B cell (primary cell): ENCODE measurements at places on chromosomes 6 and 20. TPM values are rescaled to one million over a fixed set of nuclear protein-coding genes. Genes with fewer than 3 reads are reported as not detected.

DNA sequence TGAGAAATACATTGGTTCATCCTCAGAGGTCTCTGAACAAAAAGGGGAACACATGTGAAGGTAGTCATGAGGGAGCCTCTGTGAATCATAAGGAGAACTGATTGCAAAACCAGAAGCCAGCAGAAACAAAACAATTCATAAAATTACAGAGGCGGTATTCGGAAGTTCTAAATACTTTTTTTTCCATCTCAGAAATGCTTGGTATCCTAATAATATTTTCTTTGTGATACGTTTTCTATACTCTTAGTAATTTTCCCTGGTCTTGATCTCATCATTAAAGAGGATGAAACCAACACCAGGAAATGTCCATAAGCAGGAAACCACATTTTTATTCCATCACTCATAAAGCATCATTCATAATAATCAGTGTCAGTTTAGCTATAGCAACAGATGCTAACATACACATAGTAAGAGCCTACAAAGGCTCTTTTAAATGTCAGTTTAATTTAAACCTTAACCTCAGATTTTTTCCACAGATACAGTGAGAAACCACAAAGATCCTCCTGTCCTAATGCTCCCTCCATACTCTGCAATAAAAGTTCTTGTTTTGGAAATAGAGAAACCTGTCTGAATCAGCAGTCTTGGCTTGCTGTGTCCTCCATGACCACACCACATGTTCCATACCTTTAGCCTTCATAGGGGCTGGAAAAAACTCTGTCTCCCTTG lies 29.2 kb downstream of the SGK1 start:
- peak; percentile 50 for DNase-seq

DNA sequence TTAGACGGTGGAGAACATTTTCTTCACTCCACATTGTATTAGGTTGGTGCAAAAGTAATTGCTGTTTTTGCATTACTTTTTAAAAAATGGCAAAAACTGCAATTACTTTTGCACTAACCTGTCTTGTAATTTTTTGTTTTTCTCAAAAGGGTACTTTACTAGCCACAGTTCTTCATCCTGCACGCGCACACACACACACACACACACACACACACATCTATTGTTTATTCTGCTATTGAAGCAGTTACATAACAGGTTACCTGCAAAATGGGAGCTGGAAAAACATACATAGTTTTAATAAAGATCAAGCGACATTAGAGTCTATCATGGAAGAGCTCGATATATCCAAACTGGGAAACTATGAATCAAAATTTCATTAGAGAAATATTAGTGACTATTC lies 235.2 kb downstream of the SIM1 start:
- no peak for DNase-seq

GRCh38 chr6:46509063-46509462 lies 17.8 kb upstream of the RCAN2 start:
- no peak for DNase-seq

DNA sequence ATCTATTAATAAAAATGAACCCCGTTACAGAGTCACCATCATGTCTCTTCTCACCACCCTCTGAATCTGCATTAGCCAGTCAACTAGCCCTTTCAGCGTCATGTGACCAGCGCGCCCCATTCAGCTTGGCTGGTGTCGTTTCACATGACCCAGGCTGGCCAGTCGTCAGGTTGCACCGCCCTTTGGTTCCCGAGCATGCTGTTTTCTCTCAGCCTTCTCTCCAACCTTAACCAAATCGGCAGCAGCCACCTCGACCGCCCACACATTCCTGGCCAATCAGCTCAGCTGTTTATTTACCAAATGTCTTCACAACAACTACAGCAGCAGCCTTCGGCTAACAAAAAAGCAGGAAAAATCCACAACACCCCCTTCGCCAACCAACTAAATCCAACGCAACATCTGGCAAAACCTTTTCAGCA lies 5.6 kb downstream of the SRSF3 start:
- DNase-seq: no peak

DNA sequence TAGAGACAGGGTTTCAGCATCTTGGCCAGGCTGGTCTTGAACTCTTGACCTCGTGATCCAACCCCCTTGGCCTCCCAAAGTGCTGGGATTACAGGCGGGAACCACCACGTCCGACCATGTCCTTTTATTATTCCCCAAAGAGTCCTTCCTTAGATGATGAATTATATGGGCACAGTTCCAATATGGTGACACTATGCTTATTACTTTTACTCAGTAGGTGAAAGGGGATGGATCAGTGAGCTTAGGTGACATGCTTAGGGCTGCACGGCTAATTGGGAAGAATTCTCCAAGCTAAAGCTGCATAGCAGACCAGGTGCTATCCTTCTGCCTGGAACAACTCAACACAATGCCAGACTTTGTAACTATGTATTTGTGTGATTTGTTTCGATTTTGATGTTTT lies 38.2 kb upstream of the TFAP2C start:
- DNase-seq: no peak

- no peak for DNase-seq
Measured at GRCh38 chr6:132166526-132167051, 215.4 kb upstream of the CCN2 start.

DNA sequence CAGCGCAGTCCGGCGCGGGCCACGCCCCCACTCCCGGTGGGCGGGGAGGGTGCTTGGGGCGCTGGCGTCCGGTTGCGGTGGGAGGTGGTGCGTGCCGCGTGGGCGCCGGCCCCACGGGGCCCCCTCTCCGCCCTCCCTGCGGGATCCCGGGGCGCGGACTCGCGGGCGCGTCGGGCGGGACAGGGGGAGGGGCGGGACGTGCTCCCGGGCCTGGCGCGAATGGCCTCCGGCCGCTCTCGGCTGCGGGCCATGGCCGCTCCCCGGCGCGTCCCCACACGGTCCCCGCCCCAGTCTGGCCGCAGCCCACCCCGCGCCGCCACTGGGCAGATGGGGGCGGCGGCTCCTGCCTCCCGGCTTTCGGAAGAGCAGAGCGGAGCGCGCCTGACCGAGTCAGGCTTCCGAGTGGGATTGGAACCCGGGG lies 771 bp upstream of the PPP1R3G start:
- no peak for DNase-seq

DNA sequence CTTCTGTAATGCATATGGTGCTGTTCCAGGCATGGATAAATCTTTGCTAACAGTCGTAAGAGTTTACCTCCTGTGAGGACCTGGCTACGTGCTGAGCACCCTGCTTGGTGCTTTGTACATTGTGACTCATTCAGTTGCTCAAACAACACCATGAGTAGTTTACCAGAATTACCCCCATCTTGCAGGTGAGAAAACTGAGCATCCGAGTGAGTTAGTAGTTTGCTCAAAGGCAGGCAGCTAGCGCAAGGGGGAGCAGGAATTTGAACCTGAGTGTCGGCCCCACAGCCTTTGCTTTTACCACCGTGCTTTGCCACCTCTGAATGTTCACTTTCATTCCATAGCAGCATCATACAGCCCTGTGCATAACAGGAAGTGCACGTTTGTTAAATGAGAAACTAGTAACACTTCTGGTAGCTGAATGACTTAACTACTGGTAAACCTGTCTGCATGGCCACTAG lies 121.9 kb downstream of the MTHFD1L start:
- DNase-seq: no peak

DNA sequence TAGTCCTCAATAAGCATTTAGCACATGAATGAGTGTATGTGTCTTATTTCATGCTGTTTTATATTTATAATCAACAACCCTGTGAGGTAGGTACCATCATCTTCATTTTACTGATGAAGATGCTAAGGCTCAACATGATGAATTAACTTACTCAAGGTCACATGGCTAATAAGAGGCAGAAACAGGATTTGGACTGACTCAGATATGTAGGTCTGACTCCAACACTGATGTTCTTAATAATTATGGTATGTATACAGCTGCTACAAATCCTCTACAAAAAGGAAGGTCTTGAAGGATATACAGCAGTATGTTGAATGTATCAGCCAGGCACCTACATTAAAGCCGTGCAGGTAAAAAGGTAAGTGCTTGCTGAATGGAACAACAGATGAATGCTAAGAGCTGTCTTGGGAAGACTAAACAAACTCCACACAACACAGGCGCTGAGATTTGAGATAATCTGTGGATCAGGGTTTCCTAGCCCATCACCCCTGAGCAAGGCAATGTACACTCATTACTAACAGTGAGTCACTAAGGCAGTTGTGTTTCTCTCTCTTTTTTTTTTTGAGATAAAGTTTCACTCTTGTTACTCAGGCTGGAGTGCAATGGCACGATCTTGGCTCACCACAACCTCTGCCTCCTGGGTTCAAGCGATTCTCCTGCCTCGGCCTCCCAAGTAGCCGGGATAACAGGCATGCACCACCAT lies 31.9 kb downstream of the TTI1 start:
- DNase-seq: no peak

DNA sequence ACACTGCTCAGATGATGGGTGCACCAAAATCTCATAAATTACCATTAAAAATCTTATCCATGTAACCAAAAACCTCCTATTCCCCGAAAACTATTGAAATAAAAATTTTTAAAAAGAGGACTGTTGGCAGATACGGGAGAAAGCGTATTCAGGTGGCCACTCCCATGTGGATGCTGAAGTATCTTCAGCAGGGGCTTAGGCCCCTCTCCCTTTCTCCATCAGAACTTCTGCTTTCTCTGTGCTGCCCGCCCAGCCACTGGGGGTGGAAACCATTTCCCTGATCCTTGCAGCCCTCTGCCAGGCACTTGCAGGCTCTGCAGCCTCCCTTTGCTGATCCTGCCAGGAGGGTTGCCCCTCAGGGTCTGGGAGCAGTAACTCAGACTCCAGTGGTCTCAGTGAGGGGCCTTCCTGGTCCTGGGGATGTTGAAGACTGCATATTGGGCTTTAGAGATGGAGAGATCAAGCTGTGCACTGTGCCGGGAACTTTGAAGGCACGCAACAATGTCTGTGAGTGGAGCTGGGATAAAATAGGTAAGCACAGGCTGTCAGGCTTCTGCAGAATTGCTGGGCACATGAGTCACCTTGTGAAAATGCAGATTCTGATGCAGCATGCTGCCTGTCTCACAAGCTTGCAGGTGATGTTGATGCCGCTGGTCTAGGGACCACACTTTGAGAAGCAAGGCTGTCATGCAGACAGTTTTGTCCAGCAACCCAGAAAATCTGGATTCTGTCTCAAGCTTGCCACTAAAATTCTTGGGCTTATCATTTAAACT lies 59.6 kb downstream of the SLC24A3 start:
- DNase-seq: no peak

GRCh38 chr6:129429956-129430355 lies 280.0 kb downstream of the ARHGAP18 start:
- no peak for DNase-seq

- DNase-seq: no peak
Measured at GRCh38 chr6:63565727-63566596, 6.3 kb upstream of the LOC128125822 start.

Gene GDAP1L1
- not detected in 2 replicates for total RNA-seq

Gene MUC21
- not detected in 2 replicates for total RNA-seq

Gene STMND1
- total RNA-seq: not detected in 2 replicates
